ENCODE measurements at places on chromosomes 3 and 15.
A peak's percentile ranks its signal among the peaks of the same experiment; 100 is the strongest.

- DNase-seq, result no peak
Observed at GRCh38 chr3:181054538-181054937, 65.0 kb upstream of the DNAJC19 start.

DNA sequence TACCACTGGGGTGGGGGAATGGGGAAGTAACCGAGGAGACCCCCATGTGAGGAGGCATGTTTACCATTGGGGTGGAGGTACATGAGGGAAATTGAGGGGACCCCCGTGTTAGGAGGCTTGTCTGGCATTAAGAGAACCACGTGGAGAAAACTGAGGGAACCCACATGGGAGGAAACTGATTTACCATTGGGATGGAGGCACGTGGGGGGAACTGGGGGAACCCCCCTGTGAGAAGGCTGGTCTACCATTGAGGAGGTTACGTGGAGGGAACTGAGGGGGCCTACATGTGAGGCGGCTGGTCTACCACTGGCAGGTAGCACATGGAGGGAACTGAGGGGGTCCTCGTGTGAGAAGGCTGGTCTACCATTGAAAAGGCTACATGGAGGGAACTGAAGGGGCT lies 159.4 kb downstream of the FBLN2 start:
- no peak for DNase-seq

- DNase-seq, result no peak
Observed at GRCh38 chr3:153291059-153291685, 129.1 kb downstream of the RAP2B start.

GRCh38 chr3:126285369-126285768 lies 71.8 kb downstream of the KLF15 start:
- no peak for DNase-seq

- DNase-seq, result no peak
Observed at GRCh38 chr15:80437334-80437891, 33.2 kb downstream of the ARNT2 start.

DNA sequence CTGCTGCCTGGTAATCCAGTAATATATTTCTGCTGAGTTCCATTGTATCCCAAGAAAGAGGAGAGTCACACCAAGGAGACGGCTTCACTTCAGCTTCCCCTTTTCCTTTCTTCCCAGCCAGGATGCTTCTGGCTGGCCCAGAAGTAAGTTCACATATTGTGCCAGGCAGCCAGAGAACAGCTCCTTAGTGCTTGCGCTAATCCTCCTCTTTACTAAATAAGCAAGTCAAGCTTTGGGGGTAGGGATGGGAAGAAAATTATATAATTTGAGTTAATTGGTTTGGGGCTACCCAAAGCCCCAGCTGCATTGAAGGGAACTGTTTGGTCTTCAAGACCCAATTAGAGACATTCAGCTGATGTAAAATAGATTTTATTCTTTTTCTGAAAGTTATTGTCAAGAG lies 218.8 kb upstream of the HES1 start:
- DNase-seq, result no peak

DNA sequence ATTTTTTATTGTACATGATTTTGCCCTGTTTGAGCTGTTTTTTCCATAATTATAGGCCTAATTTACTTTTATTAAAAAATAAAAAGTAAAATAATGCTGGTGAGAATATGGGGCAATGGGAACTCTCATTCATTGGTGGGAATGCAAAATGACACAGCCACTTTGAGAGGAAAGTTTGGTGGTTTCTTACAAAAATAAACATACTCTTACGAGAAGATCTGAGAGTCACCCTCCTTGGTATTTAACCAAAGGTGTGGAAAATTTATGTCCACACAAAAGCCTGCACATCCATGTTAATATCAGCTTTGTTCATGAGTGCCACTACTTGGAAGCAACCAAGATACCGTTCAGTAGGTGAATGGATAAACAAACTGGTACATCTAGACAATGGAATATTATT lies 9.8 kb downstream of the MUC13 start:
- DNase-seq, result no peak

- no peak for DNase-seq
Observed at GRCh38 chr3:46825450-46825849, 37.8 kb downstream of the MYL3 start.

- no peak for DNase-seq
Observed at GRCh38 chr3:159366476-159366875, 564.6 kb downstream of the MFSD1 start.

GRCh38 chr3:133169331-133170068 lies 131.3 kb downstream of the TMEM108 start:
- DNase-seq, result no peak

DNA sequence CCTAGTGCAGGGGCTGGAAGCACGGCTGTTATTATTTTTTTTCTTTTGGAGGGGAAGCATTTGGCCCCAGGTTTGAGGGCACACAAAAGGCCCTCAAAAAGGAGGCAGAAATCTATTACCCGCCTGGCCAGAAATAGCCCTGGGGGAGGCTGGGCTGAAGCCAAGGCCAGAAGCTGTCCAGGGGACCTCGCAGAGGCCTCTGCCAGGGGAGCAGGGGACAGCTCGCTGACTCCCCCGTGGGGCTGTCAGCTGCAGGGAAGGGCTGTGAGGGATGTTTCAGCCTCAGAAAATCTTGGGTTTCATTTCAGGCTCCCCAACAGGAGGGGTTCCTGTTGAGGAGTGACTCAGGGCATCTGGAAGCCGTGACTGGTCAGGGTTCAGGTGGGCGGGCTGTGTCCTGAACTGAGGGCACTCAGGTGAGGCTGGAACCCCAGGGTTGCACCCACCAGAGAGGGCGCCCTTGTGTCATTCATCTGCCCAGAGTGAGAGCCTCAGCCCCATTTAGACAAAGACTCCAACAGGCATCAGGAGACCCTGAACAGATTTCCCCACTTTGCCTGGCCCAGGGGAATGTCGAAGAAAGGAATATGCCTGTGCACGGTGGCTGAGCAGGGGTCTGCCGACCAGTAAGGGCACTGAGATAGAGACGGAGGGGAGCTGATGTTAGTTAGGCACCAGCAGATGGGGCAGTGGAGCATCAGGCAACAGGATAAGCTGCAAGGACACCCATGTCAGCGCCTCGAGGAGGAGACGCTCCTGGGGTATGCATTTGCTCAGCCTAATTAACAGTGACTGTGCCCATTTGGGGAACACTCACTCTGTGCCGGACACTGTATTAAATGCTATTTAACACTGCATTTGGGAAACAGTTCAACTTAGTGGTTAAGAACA lies 43.5 kb upstream of the SLC6A11 start:
- DNase-seq, result no peak

DNA sequence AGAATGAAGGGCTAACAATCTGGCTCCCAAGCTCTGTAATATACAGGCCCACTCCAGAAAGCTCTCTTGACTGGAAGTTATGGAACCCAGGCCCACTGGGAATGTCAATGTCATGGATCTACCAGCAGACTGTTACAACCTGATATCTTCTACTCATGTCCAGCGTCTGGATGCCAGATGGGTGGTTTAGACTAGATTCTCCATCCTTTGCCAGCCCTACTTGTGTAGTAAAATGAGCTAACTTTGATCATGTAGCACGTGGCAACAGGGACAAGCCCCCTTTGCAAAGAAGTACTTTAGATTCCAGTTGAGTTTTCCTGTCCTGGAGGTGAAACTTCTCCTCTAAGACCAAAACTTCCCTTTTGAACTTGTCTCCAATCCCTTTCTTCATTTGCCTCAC lies 55.1 kb downstream of the HEG1 start:
- DNase-seq, result no peak

DNA sequence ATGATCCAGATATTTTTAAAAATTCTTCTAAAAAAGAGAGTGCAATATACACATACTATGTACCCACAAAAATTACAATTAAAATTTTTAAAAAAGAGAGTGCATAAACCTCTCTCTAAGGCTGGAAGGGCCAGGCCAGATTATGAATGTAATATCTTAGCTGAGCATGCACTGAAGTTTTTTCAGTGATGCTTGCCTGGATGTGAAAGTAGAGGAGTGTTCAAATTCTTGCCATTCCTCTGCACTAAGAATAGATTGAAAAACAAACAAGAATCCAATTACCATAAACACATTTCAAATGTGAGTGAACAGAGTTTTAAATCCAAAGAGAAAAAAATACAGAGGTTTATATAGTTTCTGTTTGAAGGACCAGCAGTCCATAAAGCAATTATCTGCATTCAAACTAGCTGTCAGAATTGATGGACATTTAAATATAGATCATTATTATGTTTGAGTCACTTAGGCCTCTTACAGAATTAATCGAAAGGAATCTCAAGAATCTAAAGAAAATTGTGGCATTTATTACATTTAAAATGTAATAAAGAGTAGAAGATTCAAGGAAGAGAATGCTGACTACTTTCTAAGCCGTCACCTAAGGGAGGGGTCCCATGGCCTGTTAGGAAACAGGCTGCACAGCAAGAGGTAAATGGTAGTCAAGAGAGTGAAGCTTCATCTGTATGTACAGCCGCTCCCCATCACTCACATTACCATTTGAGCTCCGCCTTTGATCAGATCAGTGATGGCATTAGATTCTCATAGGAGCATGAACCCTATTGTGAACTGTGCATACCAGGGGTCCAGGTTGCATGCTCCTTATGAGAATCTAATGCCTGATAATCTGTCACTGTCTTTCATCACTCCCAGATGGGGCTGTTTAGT lies 159.3 kb upstream of the MDFIC2 start:
- no peak for DNase-seq

DNA sequence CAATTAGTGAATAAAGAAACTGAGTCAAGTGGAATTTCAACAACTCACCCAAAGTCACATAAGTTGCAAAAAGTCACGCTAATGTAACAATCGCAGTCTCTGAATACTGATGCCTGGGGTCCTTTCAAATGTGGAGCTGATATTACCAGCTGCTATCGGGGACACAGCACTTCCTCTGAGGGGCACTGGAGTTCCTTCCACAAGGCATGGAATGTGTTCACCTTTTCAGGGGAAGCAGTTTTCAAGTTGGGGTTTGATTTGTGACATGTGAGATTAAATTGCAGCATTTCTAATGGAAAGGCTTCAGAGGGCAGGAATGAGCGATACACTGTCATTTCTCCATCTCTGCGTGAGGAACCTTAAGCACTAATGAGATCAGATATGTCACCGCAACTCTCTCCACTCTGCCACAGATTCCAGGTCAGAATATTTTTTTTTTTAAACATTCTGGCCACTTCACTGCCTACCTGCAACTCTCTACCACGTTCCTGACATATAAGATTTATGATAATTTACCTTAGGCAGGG lies 807.2 kb upstream of the CFAP20DC start:
- no peak for DNase-seq

DNA sequence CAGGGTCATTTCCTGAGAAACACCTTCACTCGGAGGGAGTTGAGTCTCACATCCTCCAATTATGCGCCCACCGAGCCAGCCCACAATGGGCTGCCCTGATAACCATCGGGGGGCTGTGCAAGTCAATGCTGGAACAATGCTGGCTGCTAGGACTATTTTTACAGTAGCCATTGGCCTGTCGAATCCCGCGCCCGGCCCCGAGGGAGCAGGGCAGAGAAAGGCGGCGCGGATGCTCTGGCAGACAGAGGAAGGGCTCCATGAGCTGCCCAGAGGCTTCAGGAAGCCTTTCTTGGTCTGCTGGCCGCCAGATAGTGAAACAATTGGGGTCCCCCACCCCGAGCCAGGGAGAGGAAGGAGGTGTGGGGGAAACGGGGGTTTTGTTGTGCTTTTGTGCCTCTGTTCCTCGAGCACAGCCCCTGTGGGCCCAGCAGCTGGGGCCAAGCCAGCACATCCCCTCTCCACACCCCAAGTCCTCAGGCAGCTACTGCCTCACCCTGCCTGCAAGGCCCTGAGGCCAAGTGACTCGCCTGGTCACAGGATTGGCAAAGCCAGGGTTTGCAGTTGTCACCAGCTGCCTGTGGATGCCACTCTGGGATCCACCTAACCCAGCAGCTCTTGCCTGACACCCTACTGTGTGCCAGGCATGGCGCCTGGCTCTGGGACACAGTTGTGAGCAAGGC lies 39.0 kb downstream of the SLC6A6 start:
- DNase-seq, result peak; percentile 37

DNA sequence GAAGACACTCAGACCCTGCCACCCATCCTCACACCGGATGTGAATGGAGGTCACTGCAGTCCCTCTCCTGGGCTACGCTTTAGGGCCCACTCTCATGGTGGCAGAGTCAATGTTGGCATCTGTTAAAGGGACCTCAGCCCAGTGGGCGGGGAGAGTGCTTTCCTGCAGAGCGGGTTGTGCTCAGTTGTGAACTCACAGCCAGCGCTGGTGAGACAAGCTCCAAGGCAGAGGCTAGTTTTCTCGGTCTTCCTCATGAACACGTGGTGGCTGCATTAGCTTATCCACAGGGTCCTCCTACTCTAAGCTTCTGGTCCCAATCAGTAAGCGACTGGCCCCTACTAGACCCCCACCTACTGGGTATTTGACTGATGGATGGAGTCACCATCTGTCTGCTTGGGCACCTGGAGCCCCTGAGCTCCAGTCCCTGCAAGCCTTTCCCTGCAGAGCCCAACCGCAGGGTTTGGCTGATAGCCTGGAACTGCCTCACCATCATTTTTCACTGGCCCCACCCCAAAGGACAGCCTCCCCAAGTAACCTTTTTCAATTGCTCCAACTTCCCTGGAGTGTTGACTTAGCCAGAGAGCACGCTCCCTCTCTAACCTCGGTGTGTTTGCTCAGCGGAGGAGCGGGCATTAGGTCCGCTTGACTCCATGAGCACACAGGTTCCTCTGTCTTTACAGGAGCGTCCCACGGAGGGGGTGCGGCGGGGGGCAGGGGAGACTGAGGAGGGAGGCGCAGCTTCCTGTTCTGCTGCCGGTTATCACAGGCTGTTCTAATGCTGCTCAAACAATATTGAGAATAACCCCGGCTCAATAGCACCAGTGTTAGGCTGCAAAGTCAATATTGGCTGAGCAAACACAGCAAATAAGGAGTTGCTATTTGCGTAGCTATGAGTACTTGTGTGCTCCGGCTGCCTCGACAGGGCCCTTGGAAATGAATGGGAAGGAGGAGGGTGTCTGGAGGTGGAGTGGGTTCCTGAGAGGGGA lies 141.7 kb downstream of the RPLP1 start:
- DNase-seq, result no peak

DNA sequence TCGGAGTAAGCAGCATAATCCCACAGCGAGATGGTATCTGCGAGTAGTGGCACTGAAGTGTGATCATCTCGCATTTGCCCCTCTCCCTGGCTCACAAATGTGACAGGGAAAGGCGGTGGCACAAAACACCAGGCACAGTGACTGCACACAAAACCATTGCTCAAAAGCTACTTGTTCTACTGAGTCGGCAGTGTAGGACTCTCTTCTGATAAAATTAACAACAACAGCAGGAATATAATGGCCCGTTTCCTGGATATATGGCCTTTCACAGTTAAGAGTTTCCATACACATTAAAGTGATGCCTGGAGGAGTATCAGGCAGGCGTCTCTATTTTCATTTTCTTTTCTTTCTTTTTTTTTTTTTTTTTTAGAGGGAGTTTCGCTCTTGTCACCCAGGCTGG lies 69.0 kb downstream of the MYO1E start:
- no peak for DNase-seq

All from CD4-positive, alpha-beta T cell treated with Interleukin-15 for 1 hour (primary cell).